ENCODE measurements at places on chromosomes 7 and 10.

- DNase-seq, result no peak
Measured at GRCh38 chr10:85791818-85792532, 574.6 kb downstream of the GRID1 start.

GRCh38 chr7:106766551-106766950, 98.5 kb upstream of the PIK3CG start:
- DNase-seq, result no peak

DNA sequence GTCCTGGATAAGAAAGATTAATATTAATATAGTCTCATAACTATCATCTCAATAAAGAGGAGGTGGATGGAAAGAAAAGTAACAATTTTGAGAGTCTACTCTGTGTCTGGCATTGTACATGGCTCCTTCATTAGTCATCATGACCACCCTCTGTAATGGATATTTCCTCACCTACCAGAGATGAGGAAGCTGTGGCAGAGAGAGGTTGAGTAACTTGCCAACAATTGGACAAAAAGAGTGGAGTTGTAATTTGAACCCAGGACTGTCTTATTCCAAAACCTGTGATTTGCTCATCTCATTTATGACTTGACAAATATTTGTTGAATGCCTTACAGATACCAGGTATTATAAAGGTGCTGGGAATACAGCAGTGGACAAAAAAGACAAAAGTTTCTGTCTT, 2.1 kb upstream of the IDE start:
- DNase-seq, result no peak

DNA sequence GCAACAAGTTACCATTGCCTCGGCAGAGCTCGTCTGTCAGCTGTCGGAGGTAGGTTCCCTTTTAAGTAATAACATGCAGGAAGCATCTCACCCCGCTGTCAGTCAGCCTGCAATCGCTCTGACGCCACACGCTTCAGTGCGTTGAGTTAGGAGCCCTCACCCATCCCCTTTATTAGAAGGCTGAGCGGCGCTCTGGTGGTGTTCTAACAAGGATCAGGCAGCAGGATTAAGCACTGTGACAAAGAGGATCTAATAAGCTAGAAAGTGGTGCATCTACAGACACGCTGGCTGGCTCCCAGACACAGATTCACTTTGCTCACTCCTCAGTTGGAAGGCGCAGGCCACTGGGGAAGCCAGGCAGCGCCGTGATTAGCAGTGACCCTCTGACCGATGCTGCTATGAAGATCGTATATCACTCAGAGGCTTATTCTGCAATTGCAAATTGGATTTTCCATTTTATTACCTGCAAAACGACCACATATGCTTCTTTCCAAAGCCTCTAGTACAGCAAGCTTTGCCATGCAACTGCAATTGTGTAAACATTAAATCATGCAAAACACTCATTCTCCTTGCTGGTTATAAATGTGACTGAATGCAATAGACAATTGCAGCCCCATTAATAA, 117.7 kb downstream of the RSU1 start:
- no peak for DNase-seq

DNA sequence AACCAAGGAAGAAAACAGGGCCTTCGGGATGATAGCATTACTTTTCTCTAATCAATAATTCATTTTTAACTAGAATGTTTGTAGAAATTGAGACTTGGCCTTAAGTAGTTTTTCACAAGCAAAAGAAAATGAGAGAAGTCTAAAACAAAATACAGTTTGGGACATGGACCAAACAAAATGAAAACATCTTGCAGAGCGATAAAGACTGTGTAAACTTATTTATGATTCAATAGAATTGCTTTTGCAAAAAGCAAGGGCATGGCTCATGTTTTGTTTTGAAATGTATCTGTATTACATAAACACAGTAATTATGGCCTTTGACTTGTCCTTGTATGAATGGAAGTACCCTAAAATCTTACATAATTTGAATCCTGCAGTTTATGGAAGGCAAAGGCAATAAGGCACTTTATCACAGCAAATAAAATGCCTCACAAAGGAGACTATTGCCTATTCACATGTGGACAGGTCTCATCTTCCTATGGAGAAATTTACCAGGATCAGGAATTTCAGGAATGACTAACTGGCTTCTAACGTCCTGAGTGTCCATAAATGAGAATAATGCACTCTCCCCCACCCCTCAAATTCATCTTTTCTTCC, 295.2 kb downstream of the PTEN start:
- no peak for DNase-seq

GRCh38 chr7:142939226-142939910, at the start of gene LLCFC1:
Gene LLCFC1 (plus strand): TSS chr7:142939484. CDS start chr7:142939622, 138 bp downstream.
- DNase-seq, result no peak

GRCh38 chr7:32228601-32229000, 158.4 kb upstream of the PDE1C start:
- no peak for DNase-seq

DNA sequence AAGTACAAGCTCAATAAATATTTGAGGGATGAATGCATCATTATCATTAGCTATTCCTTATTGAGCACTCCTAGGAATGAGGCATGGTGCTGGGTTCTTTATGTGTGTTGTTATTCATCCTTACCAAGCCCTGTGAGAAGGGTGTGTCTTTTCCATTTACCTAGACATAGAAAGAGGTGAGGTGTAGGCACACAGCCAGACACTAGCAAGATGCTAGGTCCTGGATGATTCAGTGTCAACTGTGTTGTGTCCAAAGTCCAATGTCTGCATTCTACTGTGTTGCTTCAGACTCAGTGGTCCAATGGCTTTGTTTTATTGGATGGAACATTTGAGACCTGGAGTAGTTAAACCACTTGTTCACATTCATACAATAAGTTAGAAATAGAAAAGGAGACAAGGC, 605.5 kb downstream of the LRMDA start:
- no peak for DNase-seq

- no peak for DNase-seq
Measured at GRCh38 chr10:109957092-109957797, 33.9 kb upstream of the XPNPEP1 start.

GRCh38 chr7:103658055-103659005, 212.3 kb upstream of the SLC26A5 start:
- no peak for DNase-seq

- DNase-seq, result no peak
Measured at GRCh38 chr10:16867556-16867955, 50.3 kb upstream of the RSU1 start.

DNA sequence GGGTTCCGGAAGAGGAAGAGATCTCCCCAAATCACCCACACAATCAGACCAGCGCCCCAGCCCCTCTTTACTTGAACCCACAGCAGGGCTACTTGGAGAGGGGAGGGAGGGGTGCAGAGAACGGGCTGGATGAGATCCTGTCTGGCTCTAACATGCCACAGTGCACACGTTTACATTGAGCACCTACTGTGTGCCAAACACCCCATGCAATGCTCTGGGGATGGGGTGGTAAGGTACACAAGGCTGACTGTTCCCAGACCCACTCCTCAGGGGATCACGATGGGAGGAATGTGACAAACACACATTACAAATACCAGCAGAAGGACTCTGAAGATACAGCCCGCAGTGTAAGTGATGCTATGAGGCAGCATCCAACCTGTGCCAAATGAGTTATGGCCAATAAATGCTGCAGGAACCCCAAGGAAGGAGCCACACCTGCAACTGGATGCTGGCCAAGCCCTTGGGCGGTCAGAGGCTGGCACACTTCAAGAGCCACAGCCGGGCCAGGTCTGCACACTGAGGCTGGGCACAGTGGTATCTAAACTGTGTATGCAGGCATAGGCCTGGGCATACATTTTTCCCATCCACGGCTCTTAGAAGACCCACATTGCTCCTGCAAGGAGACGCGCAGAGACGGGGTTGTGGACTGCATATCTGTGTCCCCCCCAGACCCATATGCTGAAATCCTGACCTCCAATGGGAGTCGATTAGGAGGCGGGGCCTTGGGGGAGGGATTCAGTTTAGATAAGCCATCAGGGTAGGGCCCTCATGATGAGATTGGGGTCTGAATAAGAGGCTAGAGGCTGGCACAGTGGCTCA, 6.4 kb downstream of the SPOCK2 start:
- DNase-seq, result no peak

DNA sequence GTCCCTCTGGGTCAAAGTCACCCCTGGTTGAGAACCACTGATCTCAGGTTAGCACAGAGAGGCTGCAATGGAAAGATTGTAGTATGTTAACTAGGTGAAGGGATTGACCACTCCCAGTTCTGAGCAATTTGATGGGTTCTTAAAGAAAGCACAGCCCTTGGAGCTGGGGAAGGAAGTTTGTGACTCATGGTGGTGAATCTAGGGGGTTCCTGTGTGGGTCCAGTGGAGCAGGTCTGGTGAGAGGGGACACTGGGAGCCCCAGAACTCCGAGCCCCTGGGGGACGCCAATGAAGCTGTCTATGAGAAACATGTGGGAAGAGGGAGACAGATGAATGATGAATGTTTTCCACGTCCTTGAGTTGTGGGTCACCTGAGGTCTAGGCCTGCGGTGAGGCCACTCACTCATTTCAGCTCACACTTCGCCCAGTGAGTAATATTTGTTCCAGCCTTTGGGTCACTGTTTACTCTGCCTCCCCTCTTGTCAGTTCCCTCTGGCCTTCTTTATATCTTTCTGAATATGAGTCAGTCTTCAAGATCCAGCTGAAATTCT, 341.9 kb downstream of the LRMDA start:
- DNase-seq, result no peak

DNA sequence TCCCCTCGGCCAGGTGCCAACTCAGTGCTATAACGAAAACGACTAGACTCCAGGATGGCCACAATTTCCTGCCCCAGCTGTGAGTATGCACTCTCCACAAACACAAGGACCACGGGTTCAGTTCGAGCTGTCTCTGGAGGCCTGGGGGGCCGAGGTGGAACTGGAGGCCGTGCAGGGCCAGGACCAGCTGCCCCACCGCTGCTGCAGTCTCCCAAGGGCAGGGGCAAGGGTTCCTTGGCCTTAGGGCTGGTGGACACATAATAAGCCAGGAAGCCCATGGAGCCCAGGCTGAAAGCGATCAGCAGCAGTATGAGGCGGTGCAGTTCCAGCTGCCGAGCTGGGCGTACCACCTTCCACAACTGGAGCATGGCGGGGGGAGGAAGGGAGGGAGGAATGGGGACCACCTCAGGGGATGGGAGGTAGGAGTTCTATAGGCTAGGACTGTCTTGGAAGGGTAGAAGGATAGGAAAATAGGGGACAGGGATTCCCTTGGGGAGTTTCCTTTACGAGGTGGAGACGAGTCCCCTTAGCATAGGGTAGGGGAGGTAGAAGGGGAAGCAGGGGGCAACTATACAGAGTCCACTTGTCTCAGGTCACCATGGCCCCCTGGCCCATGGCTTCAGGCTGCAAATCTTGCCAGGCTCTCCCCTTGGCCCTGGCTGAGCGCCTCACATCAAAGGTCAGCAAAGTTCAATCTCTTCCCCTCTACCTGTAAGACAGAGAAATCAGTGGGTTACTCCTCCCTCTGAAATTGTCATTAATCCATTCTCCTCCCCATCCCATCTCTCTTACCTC, 3.2 kb downstream of the NDST2 start:
- DNase-seq, result no peak

DNA sequence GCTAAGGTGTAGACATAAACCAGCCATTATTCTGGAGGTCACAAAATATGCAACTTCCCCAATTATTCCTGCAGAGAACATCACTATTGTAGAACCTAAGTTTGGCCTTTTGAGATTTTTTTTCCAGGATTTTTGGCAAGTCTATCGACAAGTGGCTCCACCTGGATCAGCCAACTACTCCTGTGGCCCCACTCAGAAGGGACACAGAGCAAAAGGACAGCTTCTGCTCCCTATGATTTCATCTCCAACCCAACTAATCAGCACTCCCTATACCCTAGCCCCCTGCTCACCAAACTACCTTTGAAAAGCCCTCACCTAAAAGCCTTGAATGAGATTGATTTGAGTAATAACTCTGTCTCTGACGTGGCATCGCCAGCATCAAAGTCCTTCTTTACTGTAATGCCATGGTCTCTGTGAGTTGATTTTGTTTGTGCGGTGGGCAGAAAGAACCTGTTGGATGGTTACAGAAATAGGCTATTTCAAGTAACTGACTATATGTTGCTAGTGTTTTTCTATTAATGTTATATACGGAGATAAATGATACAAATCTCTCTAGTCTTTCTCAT, 13.7 kb upstream of the CROT start:
- no peak for DNase-seq

DNA sequence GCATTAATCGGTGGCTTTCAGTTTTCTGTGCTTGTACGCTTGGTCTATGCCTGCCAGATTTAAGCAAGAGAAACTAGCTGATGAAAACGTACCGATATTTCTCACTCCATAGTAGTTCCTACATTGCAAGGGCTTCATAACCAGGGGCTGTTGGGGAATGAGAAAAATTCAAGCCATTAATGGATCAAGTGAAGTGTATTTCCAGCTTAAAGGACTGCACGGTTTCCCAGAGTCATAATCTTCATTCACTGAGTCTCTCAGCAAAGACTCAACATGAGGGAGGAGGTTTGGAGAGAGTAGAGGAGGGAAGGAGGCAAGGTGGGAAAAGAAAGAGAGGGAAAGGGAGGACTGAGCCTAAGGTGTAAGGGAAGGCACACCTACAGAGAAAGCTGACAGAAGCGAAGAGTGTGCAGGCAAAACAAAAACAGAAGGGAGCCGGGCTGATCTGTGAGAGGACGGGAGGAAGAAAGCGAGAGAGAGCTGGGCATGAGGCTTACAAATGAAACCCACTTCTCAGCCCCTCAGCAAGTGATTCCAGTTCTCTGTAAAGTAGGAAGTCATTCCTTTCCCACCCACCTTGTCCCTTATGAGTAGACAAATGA, 625 bp downstream of the GIMAP2 start:
- no peak for DNase-seq

GRCh38 chr7:116222501-116222900, 12.2 kb downstream of the TES start:
- no peak for DNase-seq

DNA sequence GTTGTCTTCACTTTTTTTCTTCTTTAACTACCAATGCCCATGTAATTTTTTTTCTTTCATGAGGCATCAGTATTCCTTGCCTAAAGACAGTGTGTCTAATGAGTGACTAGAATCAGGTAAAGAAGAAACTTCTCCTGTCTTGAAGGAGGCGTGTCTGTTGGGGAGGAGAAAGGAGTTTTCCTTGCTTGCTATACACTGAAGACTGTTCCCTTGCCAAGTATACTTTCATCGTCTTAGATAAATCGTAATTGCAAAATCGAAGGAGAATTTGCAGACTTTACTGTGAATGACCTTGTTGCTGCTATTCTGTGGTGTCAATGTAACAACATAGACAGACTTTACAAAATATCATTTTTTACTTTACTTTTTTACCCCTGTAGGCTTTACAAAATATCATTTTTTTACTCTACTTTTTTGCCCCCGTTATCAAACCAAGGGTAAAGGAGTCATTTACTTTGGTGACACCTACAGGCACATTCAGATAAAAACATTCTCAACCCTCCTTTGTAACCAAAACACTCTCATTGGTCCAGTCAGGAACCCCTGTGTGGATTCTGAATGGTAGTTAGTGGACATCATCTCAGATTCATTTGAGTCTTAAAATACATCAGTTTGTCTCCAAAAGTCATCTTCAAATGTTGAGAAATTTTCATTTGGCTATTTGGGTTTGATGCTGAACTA, 232.4 kb downstream of the AHR start:
- DNase-seq, result no peak

GRCh38 chr7:30682212-30683083, at the start of gene CRHR2:
Gene CRHR2 (minus strand): TSS chr7:30682456. CDS start chr7:30682280, 176 bp downstream.
- no peak for DNase-seq
